ENCODE measurements at places on chromosomes 11 and 22.

GRCh38 chr11:74870485-74870884 is 78.4 kb downstream of the XRRA1 start:
- peak; percentile 15 for DNase-seq

DNA sequence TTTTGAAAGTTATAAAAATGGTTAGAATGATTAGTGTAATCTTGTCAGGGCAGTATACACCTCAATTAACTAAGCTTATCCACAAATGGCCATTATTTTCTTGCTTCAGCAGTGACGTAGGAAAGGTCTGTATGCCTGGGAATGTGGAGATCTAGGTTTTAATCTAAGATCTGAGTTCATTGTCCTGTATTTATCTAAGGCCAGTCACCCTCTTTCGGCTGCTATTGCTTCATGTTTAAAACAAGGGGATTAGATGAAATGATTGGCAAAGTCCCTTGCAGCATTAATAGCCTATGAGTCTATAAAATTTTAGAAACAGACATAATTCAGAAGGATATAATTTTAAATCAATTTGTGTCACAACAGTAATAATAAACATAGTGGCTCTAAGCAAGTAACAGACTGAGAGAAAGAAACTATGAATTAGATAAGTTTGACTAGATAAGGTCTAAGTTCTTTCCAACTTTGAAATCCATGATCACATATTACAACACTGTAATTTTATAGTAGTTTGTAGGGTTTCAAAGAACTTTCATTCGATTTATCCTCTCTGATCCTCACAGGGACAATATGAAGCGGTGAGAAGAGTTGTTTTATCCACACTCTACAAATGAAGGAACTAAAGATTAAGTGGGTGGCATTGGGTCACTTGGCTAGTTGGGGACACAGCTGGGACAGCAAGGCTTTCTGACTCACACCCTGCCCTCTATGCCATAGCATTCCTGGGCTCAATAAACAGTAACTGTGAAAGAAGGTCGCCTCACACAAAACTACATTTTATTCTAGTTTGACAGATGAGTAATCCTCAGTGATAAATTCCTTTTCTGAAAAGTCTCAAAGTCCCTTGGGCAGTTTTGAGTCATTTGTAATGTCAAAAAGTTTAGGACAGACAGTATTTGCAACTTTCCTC is 60.6 kb upstream of the RDX start:
- DNase-seq = peak; percentile 61

DNA sequence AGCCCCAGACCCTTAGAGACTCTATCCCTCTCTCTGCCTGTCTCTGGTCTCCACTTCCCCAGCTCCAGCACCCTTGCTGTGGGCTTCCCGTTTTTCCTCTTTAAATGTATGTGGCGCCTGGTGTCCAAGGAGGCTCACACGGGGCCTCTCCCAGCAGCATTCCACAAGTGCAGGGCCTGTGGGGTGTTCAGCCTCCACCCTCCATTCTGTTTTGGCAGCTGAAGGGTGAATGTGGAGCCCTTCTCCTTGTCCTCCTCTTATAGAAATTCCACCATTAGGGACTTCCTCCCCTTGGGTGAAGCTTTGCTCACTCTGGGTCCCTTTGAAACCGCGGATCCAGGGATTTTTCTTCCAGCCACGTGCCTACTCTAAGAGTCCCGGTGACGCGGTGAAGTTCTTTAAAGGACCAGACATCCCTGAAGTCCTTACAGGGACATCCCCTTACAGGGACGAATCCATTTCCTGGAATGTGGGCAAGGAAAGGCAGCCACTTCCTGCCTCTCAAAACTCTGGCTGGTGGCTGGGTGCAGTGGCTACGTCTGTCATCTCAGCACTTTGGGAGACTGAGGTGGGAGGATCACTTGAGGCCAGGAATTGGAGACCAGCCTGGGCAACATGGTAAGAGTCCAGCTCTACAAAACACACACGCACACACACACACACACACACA is 1.6 kb upstream of the TSPAN18 start:
- DNase-seq = no peak

DNA sequence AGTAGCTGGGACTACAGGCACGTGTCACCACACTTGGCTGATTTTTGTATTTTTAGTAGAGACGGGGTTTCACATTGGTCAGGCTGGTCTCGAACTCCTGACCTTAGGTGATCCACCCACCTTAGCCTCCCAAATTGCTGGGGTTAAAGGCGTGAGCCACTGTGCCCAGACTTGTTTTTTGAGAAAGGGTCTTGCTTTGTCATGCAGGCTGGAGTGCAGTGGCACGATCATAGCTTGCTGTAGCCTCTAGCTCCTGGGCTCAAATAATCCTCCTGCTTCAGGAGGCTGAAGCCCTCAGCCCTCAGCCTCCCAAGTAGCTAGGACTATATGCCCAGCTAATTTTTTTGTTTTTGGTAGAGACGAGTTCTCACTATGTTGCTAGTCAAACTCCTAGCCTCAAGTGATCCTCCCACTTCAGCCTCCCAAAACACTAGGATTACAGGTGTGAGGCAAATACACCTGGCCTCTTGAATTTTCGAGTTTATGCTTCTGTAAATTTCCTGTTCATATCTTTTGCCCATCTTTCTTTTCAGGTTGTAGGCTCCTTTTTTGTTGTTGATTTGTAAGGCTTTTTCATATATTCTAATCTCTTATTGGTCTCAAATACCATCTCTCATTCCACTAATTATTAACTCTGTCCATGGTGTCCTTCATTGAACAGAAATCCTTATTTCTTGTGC is 3.4 kb upstream of the RBM4B start:
- no peak for DNase-seq

DNA sequence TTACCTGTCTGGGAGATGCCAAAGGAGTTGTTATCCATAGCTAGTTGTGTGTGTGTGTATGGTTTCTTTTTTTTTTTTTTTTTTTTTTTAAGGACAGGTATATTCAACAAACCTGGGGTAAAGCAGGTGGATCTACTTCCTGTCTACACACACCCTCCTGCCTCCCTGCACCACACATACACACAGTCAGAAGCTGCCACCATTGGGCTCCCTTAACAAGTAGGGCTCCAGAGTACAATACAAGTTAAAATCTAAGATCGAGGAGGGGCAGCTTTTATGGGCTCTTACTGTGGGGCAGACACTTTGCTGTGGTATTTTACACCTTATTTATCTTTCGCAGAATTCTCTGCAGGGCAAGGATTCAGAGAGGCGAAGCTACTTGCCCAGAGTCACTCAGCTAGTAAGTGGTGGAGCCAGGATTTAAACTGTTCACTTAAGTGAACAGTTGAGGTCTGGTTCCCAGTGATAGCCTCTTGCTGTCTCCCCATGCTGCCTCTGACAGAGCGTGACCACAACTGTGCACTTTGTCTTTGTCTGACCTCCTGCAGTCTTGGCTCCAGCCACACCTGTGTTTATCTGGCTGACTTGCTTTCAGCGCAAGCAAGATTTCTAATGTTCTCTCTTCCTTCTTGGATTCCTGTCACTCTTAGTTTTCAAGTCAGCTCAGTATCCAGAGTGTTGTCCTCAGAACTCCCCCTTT is 135.0 kb downstream of the CSNK2A3 start:
- DNase-seq = no peak

GRCh38 chr22:39946126-39946502 is 14.1 kb upstream of the TMA7B start:
- no peak for DNase-seq

GRCh38 chr11:28615542-28615941 is 507.4 kb downstream of the METTL15 start:
- DNase-seq = peak; percentile 86

DNA sequence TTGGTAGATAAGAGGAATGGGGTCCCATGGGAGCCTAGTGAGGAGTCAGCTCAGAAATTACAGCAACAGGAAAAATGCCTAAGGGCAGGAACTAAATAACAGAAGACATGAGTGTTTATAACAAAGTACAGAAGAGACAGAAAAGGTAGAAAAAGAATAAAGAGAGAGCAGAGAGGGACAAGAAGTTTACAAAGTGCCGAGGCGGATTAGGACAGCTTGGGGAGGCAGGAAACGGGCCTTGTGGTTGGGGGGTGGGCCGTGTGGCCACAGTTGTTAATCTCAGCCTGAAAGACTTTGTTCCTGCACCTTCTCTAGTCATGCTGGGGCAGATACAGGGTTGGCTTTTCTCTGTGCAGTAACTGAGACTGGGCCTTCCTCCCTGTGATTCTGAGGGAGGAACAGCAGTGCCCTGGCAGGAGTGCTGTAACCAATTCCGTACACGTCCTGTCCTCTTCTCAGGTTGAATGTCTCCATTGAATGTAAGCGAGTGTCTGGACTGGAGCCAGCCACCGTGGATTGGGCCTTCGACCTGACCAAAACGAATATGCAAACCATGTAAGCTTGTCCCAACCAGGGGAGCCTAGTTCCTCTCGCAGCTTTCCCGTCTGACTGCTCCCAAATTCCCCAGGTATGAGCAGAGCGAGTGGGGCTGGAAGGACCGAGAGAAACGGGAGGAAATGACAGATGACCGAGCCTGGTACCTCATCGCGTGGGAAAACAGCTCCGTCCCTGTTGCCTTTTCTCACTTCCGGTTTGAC is 13.2 kb downstream of the NAA40 start:
- DNase-seq = no peak

DNA sequence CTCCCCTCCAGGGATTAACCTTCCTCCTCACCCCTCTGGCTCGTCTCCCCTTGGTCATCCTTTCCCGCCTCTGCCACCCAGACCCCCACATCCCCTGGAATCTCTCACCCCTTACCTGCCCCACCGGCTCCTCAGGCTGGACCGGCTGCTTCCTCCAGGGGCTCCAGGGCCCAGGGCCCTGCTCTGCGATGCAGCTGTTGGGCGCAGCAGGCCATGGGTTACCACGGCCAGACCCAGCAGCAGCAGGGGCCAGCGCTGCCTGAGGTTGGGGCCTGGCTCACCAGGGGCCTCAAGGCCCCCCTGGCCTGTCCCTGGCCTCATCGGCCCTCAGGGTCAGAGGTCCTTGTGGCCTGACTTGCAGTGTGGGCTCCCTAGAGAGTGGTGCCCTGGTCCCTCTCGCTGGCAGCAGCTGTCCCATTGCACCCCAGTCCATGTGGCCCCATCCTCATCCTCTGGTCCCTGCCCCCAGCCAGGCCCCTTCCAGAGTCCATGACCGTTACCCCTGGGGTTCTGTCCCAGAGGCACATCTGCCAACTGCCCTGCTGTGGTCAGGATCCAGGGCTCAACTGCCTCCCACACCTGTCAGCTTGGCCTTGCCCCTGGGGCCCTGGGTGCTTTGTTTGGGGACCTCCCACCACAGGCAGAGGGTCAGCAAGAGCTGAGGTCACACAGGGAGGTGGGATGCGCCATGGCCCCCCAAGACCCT is at the start of gene IGLL1:
Gene IGLL1, minus strand, starts transcription at position 421 of the 706 bp plus-strand sequence. Its CDS starts 100 bp downstream, at position 321.
- DNase-seq = no peak

- DNase-seq = peak; percentile 21
Observed at GRCh38 chr11:58958500-58958899, 19.2 kb downstream of the GLYATL1 start.

- DNase-seq = peak; percentile 82
Observed at GRCh38 chr22:26718905-26719304, 61.5 kb downstream of the MIAT start.

DNA sequence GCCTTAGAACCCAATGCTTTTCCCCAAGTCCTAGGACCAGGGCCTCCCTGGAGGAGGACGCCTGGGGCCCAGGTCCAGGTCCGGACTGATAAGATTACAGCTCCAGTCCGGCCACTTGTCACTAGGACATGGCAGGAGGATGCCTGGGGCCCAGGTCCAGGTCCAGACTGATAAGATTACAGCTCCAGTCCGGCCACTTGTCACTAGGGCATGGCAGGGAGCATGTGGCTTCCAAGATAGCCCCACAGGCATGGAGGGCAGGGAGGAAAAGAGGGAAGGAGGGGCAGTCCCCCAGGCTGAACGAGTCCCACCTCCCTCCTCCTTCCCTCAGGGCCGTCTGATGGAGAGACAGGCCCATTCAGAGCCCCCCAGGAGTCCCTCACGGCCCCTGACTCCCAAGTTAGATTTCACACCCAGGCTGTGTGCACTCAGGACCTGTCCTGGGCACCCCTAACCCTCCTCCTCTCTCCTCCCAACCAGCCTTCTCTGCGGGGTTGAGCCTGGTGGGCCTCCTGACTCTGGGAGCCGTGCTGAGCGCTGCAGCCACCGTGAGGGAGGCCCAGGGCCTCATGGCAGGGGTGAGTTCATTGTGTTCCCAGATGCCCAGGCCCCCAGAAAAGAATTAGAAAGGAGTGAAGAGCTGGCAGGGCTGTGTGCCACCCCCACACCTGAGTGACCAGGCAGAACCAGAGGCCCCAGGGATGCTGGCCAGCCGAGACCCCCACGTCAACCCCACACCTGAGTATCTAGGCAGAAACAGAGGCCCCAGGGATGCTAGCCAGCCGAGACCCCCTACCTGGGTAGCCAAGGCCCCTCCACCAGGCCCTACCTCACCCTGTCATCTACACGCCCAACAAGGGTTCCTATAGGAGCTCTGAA is 2.1 kb downstream of the TSPAN32 start:
- DNase-seq = no peak

GRCh38 chr11:91435694-91436395 is 788.8 kb upstream of the FAT3 start:
- no peak for DNase-seq

- DNase-seq = no peak
Observed at GRCh38 chr11:8025123-8025522, 38.0 kb downstream of the EIF3F start.

DNA sequence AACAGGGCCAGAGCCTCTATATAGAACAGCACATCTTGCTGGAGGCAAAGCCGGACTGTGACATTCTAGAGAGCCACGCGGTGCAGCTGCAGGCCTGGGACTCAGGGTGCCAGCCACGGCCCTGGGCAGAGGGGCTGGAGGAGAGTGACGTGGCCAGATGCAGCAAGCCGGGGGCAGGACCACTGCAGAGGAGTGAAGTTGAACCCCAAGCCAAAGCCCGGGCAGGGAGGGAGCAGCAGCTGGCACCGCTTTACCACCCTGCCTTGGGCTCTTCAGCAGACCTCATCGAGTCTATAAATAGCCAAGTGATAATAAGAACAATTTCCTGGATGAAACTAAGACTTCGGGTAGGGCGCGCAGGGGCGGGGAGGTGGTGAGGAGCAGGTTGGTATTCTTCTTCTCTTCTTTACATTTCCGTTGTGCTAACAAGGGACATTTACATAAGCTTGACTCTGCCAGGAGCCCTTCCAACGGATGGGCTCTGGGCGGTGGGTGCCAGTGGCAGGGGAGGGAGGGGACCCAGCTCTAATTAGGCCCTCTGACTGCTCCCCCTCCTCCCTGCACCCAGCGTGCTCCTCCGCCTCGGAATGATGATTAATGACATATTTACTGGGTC is 110.2 kb downstream of the ST3GAL4 start:
- no peak for DNase-seq

GRCh38 chr11:118625976-118626375 is 18.6 kb downstream of the PHLDB1 start:
- peak; percentile 23 for DNase-seq

- peak; percentile 93 for DNase-seq
Observed at GRCh38 chr11:68212421-68213134, 518 bp downstream of the KMT5B start.

DNA sequence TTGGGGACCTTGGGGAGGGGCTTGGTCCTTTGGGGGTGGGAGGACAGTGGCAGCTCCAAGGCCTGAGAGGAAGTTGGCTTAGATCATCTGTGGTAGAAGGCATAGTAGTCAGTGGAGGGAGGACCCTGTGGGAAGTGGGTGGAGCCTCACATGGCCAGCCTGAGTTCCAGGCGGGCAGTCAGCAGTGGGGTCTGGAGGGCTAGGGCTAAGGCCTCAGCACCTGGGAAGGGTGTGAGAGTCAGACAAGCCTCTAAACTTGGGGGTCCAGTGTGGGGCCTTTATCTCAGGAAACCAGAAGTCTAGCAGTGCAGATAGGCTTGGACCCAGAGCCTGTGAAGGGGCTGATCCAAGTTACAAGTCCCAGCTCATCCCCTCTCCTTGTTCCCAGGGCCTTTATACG is 4.0 kb downstream of the NLRX1 start:
- DNase-seq = no peak

GRCh38 chr11:95706974-95707387 is 82.6 kb downstream of the FAM76B start:
- DNase-seq = no peak

All from adipocyte (in vitro differentiated cells).